BE2C (cell line): ENCODE measurements at places on chromosomes 1 and 21.

DNA sequence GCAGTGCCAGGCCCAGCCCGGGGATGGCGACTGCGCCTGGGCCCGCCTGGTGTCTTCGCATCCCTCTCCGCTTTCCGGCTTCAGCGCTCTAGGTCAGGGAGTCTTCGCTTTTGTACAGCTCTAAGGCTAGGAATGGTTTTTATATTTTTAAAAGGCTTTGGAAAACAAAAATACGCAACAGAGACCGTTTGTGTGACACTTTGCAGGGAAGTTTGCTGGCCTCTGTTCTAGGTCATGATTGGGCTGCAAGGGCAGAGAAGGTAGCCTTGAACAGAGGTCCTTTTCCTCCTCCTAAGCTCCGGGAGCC is 719 bp downstream of the SOD1 start:
- DNase-seq, result no peak

- no peak for DNase-seq
These were observed 68.4 kb downstream of the TLR5 start for GRCh38 chr1:223074445-223075300.

- no peak for DNase-seq
These were observed 105.2 kb downstream of the SLC35F3 start for GRCh38 chr1:234009668-234010067.

DNA sequence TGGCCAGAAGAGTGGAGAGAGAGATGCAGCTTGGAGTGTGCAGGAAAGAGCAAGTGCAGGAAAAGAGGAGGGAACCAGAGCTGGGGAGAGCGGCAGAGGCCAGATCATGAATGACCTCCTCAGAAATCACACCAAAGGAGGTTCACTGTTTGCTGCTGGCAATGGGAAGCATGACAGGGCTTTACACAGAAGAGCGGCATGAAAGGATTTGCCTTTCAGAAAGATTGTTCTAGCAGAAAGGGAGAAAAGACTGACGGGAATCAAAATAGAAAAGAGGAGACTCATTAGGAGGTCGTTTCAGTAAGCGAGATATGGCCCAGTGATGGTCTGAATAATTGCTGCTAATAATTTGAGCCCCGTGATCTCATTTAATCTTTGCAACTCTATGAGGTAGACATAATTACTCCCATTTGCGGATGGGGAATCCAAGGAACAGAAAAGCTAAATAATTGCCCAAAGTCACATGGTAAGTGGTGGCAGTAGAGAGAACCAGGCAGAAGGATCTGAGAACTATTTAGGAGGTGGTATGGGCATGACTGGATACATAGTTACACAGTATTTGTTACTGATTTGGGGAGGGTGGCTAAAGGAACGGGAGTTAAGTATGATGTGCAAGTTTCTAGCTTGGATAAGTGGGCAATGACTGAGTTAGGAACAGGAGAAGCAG is 12.5 kb upstream of the HNRNPR start:
- DNase-seq, result no peak

DNA sequence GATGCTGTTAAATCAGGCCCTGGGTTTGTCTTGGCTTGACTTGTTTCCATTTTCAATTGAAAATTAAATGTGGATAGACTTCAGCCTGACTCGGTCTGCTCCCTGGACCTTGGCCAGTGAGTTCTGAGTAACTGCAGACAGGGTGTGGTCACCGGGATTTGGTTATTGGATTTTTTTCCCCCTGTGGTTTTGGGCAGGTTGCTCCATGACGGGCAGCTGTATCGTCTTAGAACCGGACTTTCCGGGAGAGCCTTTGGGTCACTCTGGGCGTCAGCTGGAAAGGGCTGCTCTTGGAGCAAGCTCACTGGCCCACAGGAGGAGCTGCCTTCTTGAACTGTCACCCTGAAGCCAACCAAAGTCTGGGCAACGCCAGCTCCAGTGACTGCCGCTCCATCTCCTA is 75.0 kb downstream of the CLIC6 start:
- DNase-seq, result no peak

DNA sequence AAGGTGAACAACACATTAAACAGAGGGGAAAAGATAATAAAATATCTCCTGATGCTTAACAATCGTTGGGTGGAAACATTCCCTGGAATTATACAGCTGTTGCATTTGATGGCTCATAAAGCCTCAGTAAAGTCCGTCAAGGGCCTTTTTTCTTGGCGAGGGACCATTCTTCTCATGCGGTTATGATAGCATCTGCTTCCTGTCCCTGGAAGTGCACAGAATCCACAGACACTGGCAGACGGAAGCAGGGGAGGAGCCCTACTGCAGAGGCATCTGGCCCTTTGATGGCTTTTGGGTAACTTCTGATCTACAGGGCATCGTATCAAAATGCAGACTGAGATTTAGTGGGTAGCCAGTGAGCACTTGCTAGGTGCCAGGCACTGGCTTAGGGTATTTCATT is 286.9 kb downstream of the KIF26B start:
- DNase-seq, result peak; percentile 82

DNA sequence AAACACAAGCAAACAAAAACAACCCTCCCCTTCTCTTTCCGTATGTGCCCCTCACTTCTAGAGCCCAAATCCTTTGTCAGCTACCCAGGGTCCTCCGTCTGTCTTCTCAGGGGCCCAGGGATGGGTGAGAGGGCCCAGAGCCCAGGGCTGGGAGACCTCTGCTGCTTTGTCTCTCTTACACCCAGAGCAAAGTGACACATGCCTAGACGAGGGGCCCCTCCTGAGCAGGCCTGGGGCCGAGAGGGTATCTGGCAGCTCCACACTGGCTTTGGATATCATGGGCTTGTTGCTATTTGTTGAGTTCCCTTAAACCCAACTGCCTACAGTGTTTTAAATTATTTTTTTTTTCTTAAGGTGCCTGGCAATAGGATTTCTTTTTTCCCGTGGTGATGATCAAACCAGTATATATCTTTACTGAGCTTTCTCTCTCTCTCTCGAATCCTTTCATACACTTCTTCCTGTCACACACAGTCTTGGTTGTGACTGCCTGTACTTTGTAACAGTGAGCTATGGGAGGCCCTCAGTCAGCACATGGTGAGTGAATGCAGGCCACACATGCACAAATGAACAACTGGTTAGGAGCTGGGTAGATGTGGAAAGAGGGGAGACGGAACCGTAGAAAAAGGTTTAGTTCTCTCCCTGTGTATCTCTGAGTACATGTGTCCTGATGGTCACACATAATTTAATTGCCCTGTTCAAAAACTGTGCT is 14.5 kb downstream of the RASSF5 start:
- no peak for DNase-seq

DNA sequence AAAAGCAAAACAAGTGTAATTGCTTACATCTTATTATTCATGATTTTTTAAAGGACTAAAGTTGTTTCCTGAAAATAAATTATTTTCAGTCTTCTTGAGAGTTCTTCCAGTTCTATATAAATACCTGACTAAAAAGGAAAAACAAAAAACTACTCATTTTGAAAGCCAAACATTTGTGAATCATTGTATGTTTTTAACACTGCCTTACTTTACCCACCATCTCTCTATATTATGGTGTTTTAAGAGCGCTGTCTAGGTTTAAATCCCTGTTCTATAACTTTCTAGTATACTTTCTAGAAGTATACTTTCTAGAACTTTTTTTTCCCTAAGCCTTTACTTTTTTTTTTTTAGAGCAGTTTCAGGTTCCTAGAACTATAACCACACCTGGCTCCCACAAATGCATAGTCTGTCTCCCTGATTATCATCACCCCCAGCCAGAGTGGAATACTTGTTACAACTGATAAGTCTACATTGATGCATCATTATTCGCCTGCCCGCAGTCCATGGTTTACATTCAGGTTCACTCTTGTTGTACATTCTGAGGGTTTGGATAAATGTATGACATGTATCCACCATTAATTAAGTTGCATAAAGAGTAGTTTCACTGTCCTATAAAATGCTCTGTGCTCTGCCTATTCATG is 9.8 kb downstream of the RSBN1 start:
- no peak for DNase-seq

DNA sequence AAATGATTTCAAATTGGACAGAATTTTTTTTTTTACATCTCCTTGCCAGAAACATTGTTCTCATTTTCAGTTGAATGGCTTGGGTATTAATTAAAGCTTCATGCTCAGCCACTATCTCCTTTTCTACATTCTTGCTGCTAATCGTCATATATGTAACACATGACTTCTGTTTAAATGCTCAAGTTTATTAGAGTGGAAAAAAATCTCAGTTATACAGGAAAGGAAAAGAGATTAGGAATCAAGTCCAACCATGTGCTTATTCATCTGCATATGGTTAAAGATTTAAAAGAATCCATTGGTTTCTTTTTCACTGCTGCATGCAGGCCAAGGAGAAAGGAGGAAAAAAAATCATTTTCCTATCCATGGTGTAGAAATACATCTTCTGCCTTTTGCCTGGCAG is 47.3 kb upstream of the CNN3 start:
- no peak for DNase-seq

GRCh38 chr1:19734472-19734999 is 65.2 kb downstream of the TMCO4 start:
- DNase-seq, result no peak

DNA sequence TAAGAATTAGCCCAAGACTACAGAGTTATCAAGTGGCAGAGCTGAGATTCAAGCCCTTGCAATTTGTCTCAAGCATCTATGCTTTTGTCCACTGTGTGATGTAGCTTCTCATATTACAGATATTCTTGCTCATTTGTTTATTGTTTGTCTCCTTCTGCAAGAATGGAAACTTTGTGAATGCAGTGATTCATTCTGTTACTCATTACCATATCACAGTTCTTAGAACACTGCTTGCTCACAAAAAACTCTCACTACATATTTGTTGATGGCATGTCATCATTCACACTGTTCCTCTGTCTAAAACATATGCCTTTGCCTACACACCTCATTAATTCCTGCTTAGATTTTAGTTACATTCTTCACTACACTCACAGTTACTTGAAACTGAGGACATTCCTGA is 1198.9 kb downstream of the PLA2G4A start:
- no peak for DNase-seq

DNA sequence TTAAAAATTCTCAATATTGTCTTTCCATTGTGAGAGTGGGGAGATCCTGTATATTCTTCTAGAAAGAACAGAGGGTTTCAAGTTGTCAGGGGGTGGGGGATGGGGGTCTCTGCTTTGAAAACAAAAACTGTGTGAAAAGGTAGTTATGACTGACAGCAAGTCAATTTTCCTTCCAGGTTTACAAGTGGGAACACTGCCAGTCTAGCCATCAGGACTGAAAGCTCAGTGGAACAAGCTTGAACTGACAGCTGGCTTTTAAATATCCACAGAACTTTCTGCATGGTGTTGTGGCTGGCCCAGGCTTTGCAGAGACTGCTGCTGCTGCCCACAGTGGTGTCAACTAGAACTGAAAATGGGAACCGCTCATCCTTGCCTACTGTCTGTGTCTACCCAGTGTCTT is 162.6 kb downstream of the TNR start:
- no peak for DNase-seq

DNA sequence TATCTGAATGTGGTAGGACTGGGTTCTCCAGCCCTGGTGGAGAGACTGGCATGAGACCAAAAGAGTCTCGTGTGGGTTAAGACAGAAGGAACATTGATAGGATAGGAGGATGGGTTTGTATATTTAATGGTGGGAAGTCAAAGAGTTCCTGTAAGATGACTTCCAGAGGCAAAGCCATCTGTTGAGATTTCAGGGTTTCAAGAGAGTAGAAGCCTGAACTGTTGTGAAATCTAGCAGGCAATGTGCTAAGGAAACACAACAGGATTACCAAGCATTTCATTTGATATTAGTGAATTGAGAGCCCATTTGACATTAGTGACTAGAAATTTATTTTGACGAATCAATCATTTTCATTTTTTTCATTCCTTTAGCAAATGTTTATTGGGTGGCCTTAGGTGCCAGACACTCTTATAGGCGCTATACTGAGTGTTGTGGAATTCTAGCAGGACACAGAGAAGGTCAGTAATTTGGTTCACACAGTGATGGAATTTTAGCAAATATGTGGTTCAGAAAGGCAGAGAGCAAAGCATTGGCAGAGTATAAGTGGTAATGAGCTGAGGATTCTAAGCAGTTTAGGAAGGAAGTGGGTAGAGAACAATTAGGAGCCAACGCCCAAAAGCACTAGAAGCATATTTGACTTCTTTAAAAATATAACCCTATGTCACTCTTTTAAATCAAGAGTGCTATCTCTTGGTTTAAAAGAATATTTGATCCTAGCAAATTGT is 149.3 kb downstream of the AK5 start:
- no peak for DNase-seq

- no peak for DNase-seq
These were observed 4.8 kb upstream of the IL24 start for GRCh38 chr1:206892351-206892984.

DNA sequence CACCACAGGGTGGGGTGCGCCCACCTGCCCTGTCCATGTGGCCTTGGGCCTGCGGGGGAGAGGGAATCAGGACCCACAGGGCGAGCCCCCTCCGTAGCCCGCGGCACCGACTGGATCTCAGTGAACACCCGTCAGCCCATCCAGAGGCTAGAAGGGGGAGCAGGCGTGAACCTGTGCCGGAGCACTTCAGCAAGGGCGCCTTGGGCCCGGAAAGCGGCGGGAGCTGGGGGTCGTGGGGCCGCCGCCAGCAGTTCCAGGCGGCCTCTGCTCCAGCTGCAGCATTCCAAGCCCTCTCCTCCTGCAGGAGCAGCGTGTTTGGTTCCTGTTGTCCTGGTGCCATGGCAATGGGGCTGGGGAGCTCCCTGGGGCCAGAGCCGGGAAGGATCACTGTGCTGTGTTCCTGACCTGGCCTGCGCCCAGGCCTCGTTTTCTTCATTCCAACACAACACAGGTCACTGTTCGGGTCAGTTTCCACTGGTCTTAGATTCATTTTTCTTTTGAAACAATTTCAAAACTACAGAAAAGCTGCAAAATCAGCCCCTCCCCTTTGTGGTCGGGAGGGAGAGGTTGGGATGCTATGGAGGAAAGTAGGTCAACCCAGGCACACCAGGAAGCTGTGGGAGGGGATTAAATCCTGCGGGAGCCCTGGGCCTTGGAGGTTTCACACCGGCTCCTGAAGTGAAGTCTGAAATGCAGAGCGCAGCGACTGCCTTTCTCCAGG is 18.8 kb downstream of the SLX9 start:
- DNase-seq, result no peak

DNA sequence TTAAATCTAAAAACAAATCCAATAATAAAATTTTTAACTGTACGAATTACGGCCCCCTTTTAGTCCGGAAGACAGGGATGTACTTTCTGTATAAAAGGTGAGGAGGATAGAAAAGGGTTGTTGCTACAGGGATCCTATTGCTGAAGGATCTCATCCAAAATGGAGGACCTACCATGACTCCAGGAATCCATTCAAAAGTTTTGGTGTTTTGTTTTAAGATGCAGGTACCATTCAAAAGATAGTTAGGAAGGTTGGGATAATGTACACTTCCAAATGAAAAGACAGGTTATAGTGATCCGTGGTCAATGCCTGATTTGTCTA is 1.3 kb upstream of the ENAH start:
- no peak for DNase-seq

DNA sequence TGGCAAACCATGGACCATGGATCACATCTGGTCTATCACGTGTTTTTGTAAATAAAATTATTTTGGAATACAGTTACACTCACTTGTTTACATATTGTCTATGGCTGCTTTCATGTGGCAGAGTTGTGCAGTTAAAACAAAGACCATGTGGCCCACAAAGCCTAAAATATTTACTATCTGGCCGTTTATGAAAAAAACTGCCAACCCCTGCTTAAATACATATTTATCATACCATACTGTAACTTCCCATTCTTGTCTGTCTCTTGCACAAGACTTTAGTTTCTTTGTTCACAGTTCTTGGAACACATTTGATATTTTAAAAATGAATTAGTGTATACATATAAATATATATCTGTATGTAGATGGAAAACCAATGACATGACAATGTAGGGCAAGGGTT is 141.5 kb downstream of the PAPPA2 start:
- no peak for DNase-seq
